Right atrium auricular region (tissue), 2 donors: ENCODE measurements at places on chromosomes 16 and 17. TPM values are rescaled to one million over a fixed set of nuclear protein-coding genes. Genes with fewer than 3 reads are reported as not detected.

GRCh38 chr16:31404353-31405064 lies 11.4 kb downstream of the ITGAD start:
- DNase-seq, result no peak
- H3K27ac ChIP-seq, result no peak overlapping the region
- peak overlapping the region; percentile 17 for H3K4me3 ChIP-seq
- no peaks in the 10 kb centered on the region for H3K27me3 ChIP-seq
- no peaks in the 10 kb centered on the region for H3K4me1 ChIP-seq
- no peaks in the 10 kb centered on the region for H3K36me3 ChIP-seq

GRCh38 chr16:76157629-76158028 lies 119.6 kb upstream of the CNTNAP4 start:
- no peak overlapping the region for H3K4me3 ChIP-seq
- DNase-seq, result no peak
- H3K4me1 ChIP-seq, result no peaks in the 10 kb centered on the region
- H3K27ac ChIP-seq, result no peak overlapping the region
- no peaks in the 10 kb centered on the region for H3K27me3 ChIP-seq

GALR2 gene
- not detected for total RNA-seq

MYH2 gene
- not detected for total RNA-seq

ZFP1 gene
- total RNA-seq, result 8.6 TPM

TBX6 gene
- not detected for total RNA-seq

DNA sequence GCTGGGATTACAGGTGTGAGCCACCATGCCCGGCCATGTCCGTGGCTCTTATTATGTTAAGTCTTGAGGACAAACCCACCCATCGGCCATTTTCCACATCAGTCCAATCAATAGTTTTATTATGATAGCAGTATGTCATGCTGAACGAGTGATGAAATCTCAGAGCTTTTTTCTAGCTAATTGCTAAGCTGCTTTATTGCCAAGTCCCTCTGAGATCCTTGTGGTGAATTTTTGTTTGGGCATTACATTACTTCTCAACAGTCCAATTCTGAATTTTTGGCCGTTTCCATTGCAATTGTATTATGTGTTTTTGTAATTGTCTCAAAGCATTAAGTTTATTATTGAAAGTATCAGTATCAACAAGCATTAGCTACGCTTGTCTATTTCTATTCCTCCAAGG lies 10.9 kb downstream of the RNF112 start:
- H3K4me1 ChIP-seq, result no peaks in the 10 kb centered on the region
- no peak overlapping the region for H3K27ac ChIP-seq
- no peaks in the 10 kb centered on the region for H3K27me3 ChIP-seq

GRCh38 chr16:49580751-49581303 lies 207.2 kb downstream of the C16orf78 start:
- H3K27ac ChIP-seq, result no peak overlapping the region
- no peak overlapping the region for H3K4me3 ChIP-seq
- H3K4me1 ChIP-seq, result peaks cover 15% of the 10 kb centered on the region
- no peaks in the 10 kb centered on the region for H3K27me3 ChIP-seq

DNA sequence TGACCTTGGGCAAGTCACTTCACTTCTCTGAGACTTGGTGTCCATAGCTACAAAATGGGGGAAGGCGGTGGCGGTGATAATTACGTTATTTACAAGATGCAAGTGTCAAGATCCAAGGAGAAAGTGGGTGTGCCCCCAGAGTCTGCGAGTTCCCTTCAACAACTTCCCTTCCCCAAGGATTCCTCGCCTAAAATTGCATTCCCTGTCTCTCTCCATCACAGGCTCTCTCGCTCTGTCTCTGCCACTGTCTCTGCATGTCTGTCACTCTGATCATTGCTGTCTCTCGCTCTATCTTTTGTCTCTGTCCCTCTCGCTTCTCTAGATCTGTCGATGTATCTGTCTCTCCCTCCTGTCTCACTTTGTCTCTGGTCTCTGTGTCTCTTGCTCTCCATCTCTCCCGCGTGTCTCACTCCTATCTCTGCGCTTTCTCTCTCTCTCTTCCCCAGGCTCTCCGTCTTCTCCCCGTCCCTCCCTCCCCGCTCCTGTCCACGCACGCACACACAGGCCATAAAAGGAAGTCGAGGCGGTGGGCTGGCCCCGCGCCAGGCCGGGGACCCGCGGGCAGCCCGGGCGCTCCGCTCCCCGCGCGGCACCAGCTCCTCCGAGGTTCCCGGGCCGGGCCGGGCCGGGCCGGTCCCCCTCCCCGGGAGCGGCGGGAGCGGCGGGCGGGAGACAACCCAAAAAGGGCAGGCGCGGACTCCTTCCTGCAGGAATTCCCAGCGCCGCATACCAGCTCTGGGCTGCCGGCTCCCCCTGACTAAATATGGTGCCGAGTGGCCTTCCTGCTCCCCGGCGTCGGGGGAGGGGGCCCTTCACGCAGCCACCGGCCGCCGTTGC lies 1.1 kb upstream of the MYH11 start:
- no peaks in the 10 kb centered on the region for H3K4me1 ChIP-seq
- no peaks in the 10 kb centered on the region for H3K36me3 ChIP-seq
- DNase-seq, result no peak
- H3K27ac ChIP-seq, result peak overlapping the region; percentile 51
- H3K4me3 ChIP-seq, result peak overlapping the region; percentile 46
- H3K27me3 ChIP-seq, result peaks cover 3% of the 10 kb centered on the region

GAST gene
- not detected for total RNA-seq

DNA sequence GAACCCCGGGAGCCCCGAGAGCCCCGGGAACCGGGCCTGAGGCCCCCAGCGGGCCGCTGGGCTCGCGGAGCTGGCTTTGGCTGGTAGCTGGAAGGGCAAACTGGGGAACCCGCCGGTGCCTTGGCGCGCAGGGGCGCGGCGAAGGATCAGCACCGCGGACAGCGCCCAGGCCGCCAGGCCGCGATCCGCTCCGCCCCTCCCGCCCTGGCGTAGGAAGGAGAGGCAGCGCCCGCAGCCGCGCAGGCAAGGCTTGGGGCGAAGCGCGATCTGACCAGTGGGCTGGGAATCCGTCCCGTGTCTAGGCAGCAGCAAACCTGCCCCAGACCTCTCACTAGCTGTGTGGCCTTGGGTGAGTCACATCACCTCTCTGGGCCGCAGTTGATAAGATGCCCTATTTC lies 331 bp upstream of the CCDC92B start:
- peaks cover 9% of the 10 kb centered on the region for H3K27me3 ChIP-seq
- no peaks in the 10 kb centered on the region for H3K4me1 ChIP-seq
- H3K36me3 ChIP-seq, result no peaks in the 10 kb centered on the region
- no peak overlapping the region for H3K27ac ChIP-seq
- DNase-seq, result no peak

LPO gene
- total RNA-seq, result not detected

GRCh38 chr16:55204923-55205322 lies 119.1 kb upstream of the IRX6 start:
- no peak overlapping the region for H3K4me3 ChIP-seq
- DNase-seq, result no peak
- H3K4me1 ChIP-seq, result no peaks in the 10 kb centered on the region
- no peaks in the 10 kb centered on the region for H3K36me3 ChIP-seq

STAC2 gene
- 2.3 TPM for total RNA-seq

TEX19 gene
- not detected for total RNA-seq

TNP2 gene
- total RNA-seq, result not detected

NFE2L1 gene
- total RNA-seq, result 271 TPM

KRTAP4-6 gene
- total RNA-seq, result not detected

SLC22A31 gene
- not detected for total RNA-seq

DNA sequence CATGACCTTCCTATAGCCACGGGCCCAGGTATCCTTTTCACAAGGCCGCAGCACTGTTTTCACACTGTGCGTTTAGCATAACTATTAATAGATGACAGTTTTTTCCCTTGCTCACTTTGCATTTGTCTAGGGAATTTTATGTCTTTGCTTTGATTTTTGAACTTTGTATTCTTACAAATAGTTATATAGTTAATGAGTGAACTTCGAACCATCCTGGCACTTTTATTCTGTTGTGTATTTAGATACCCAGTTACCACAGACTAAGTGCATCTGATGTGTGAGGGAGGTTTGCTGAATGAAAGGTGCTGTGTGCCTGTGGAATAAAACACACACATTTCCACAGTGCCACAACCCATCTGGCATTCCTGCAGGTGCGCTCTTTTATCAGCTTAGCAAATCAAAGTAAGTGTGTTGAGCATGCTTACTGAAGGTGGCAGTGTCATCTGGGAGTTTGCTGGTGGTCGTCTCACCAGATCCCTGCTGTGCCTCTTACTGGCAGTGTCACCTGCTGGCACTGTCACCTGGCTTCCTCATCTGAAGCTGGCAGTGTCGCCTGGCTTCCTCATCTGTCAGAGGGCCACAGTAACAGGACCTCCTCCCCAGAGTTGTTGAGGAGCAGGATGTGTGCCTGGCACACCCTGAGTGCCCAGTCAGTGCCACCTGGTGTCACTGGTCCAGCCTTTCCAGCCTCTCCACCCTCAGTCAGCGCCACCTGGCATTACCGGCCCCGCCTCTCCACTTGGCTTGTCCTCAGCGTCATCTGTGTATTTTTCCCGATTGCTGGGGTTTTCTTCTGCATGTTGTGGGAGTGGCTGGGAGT lies 37.6 kb downstream of the USP10 start:
- H3K4me1 ChIP-seq, result peaks cover 63% of the 10 kb centered on the region
- H3K4me3 ChIP-seq, result no peak overlapping the region
- H3K36me3 ChIP-seq, result no peaks in the 10 kb centered on the region

DNA sequence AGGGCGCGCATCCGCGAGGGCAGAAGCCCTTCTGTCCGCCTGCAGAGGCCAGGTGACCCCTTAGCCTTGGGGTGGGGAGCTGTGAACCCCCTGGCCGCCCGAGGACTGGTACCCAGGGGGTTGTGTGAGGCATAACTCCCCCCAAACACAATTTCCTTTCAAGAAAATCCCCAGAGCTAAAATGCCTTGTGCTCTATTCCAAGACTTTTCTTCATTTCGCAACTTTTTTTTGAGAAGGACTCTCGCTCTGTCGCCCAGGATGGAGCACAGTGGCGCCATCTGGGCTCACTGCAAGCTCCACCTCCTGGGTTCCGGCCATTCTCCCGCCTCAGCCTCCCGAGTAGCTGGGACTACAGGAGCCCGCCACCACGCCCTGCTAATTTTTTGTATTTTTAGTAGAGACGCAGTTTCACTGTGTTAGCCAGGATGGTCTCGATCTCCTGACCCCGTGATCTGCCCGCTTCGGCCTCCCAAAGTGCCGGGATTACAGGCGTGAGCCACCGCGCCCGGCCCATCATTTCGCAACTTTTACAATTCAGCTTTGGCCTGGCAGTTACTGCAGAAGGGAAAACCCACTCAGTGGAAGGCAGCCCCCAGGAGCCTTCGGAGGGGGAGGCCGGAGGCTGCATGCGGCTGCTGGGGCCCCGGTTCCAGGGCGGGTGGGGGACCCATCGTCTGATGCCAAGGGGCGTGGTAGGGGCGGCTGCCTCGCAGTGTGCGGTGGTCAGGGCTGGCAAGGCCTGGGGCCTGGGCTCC lies 963 bp upstream of the APRT start:
- no peaks in the 10 kb centered on the region for H3K27me3 ChIP-seq
- H3K27ac ChIP-seq, result peak overlapping the region; percentile 87
- DNase-seq, result peak; percentile 76
- peaks cover 10% of the 10 kb centered on the region for H3K36me3 ChIP-seq
- H3K4me3 ChIP-seq, result peak overlapping the region; percentile 77

GRCh38 chr17:73795730-73796129 lies 151.5 kb upstream of the SDK2 start:
- DNase-seq, result no peak
- H3K4me3 ChIP-seq, result no peak overlapping the region
- H3K27me3 ChIP-seq, result no peaks in the 10 kb centered on the region
- H3K4me1 ChIP-seq, result no peaks in the 10 kb centered on the region

- H3K27ac ChIP-seq, result no peak overlapping the region
- H3K27me3 ChIP-seq, result no peaks in the 10 kb centered on the region
- no peak for DNase-seq
- H3K36me3 ChIP-seq, result no peaks in the 10 kb centered on the region
Measured at GRCh38 chr17:80459234-80459633, 17.2 kb downstream of the NPTX1 start.

GRCh38 chr17:21008160-21008915 lies 34.5 kb downstream of the USP22 start:
- no peak overlapping the region for H3K4me3 ChIP-seq
- peaks cover 100% of the 10 kb centered on the region for H3K36me3 ChIP-seq
- no peak overlapping the region for H3K27ac ChIP-seq
- H3K27me3 ChIP-seq, result no peaks in the 10 kb centered on the region
- H3K4me1 ChIP-seq, result no peaks in the 10 kb centered on the region

DNA sequence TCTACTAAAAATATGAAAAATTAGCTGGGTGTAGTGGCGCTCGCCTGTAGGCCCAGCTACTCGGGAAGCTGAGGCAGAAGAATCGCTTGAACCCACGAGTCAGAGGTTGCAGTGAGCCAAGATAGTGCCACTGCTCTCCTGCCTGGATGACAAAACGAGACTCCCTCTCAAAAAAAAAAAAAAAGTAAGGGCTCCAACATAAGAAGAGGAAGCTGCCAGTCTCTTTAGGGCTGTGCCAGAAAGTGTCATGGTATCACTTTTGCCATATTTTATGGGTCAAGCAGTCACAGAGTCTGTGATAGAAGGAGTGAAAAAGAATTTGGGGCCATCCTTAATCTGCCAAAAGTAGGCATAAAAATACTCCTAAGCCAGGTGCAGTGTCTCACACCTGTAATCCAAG lies 1.4 kb upstream of the PIPOX start:
- H3K27me3 ChIP-seq, result no peaks in the 10 kb centered on the region
- H3K4me1 ChIP-seq, result no peaks in the 10 kb centered on the region
- no peak overlapping the region for H3K4me3 ChIP-seq
- no peaks in the 10 kb centered on the region for H3K36me3 ChIP-seq
- no peak for DNase-seq
- H3K27ac ChIP-seq, result no peak overlapping the region

- H3K27ac ChIP-seq, result peak overlapping the region; percentile 79
- no peaks in the 10 kb centered on the region for H3K27me3 ChIP-seq
- DNase-seq, result no peak
- H3K36me3 ChIP-seq, result peaks cover 35% of the 10 kb centered on the region
- no peaks in the 10 kb centered on the region for H3K4me1 ChIP-seq
Measured at GRCh38 chr17:19316761-19317358, 45.7 kb downstream of the B9D1 start.

TMEM100 gene
- 26.1 TPM for total RNA-seq

TMC5 gene
- 0.16 TPM for total RNA-seq

- no peaks in the 10 kb centered on the region for H3K27me3 ChIP-seq
- peaks cover 39% of the 10 kb centered on the region for H3K4me1 ChIP-seq
Measured at GRCh38 chr17:44915862-44916780, 821 bp upstream of the GFAP start.

ADGRG1 gene
- total RNA-seq, result 12.6 TPM

SMIM5 gene
- 12.0 TPM for total RNA-seq
